ENCODE measurements at places on chromosomes 1 and 21.

DNA sequence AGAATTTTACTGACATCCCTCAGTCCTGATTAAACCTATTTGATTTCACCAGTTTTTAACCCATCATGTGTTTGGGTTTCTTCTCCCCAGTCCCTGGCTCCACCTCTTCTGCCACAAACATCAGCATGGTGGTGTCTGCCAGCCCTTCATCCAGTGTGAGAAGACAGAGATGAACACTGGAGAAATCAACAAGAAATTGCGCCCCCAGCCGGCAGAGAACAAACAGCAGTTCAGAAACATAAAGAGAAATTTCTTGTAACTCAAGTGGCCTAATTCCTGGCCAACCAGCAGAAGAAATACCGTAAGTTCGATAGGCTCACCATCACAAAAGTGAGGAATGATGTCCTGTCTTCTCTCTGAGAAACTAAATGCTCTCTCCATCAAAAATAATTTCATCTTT is 18.3 kb downstream of the S100A11 start:
- no peak for DNase-seq

- DNase-seq: no peak
Measured at GRCh38 chr1:197234581-197234980, 33.5 kb upstream of the CRB1 start.

- DNase-seq: no peak
Measured at GRCh38 chr21:34844013-34844923, 175.5 kb downstream of the CLIC6 start.

DNA sequence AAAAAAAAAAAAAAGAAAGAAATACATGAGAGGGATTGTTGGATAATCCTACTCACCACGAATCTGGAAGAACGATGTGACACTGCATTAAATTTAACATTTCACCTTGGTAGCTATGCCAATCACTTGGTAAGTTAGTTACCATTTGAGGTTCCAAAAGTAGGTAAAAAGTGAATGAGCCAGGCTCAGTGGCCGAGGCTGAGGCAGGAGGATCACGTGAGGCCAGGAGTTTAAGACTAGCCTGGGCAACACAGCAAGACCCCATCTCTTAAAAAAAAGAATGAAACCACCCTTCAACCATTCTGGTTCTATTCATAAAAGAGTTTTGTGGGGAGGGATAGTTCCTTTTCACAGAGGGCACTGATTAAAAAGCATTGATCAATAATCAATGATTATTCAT is 133.6 kb downstream of the ADSS2 start:
- no peak for DNase-seq

DNA sequence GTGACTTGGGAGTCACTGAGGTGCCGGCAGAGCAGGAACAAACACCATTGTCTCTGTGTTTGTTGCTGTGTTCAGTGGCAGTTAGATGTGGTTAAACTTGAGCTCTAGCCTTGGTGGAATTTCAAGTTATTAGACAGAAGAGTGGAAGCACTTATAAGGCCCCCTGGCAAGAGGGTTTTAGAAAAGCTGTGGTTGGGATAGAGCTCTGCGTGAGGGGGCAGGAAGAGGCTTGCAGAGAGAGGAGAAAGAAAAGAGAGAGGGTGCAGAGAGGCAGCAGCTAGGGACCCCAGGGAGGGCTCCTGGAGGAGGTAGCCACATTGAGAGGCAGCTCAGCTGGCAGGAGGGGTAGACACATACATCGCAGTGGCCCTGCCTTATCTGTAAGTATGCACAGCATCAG is 128.2 kb downstream of the GALNT2 start:
- no peak for DNase-seq

- DNase-seq: no peak
Measured at GRCh38 chr1:6481820-6482219, 9.6 kb downstream of the PLEKHG5 start.

GRCh38 chr1:187384504-187384903 is 555.8 kb downstream of the PLA2G4A start:
- DNase-seq: no peak

- no peak for DNase-seq
Measured at GRCh38 chr21:27513016-27513415, 546.1 kb upstream of the ADAMTS5 start.

GRCh38 chr1:2079396-2080085 is 29.3 kb downstream of the PRKCZ start:
- DNase-seq: no peak

- DNase-seq: no peak
Measured at GRCh38 chr1:68049941-68050878, at the start of gene DIRAS3. Gene DIRAS3, minus strand, starts transcription at chr1:68050627. Its CDS starts 3,330 bp downstream, at chr1:68047297.

DNA sequence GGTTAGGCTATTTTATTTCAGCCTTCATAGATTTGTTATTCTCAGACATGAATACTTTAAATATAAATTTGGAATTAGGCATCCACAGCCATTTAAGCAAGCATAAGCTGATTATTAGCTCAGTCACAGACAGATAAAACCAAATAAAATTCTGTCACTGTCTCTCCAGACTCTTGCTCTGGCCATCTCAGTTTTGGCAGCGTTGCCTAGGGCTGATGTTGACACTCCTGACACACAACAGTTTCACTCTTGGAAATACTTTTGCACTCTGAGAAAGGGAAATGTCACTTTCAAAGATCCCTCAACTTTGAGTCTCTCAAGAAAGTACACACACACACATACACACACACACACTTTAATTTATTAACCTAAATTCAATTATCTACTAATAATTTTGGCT is 372.7 kb downstream of the BRINP3 start:
- no peak for DNase-seq

GRCh38 chr1:58722967-58723366 is 23.1 kb upstream of the MYSM1 start:
- DNase-seq: no peak
